ENCODE measurements at places on chromosomes 12 and 14.
A peak's percentile ranks its signal among the peaks of the same experiment; 100 is the strongest.

GRCh38 chr14:94689218-94689984 is 77.2 kb downstream of the SERPINA3 start:
- DNase-seq = peak; percentile 57

- no peak for DNase-seq
Observed at GRCh38 chr12:130556486-130557055, 159.5 kb downstream of the RIMBP2 start.

GRCh38 chr14:97276573-97276972 is 479.4 kb downstream of the VRK1 start:
- DNase-seq = no peak

DNA sequence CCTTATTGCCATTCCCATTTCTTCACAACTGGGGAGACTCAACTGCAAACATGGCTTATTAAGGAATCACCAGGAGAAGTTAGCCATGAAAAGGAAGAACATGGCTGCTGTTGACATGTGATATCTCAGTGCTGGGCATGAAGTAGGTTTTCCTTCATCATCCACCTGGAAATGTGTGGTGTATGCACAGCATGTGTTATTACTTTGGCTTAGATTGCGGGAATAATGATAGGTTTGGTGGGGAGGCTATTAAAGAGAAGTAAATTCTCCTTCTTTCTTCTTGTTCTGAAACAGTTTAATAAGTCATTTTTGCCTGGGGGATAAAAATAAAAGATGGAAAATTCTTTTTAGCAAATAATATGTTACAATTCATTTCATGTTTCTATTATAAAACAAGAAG is 23.7 kb upstream of the CLEC14A start:
- DNase-seq = no peak

- DNase-seq = no peak
Observed at GRCh38 chr14:99330316-99331240, 58.6 kb upstream of the BCL11B start.

DNA sequence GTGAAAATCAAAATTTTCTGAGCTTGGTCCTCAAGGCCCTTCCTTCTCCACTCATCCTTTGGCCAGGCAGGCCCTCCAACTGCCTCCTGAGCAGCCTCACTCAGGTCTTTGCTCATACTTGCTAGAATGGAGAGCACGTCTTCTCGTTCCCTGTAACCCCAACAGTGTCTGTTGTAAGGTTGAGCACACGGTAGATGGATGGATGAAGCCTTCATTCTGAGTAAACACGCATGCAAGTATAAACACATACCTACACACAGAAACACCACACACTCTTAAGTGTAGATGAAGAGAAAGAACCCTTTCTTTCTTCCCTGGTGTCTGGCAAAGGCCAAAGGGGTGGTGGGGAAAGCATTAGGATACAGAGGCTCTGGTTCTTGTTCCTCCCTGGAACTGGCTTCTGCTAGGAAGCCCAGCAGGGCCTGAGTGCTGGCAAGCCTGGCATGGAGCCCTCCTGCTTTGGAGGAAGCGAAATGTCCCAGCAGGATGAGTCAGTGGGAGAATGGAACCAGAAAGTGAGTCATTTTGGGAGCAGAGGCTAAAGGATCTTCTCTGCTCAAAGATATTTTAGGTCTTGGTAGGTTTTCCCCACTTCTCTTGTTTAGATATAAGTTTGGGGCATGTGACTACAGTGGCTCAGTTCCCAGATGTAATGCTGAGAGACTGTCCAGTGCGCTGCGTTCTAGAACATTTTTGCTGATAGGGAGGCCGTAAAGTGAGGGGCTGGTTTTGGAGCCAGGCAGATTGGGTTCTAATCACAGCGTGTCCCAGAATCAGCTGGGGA is 127.4 kb downstream of the CACNA1C start:
- DNase-seq = no peak

GRCh38 chr14:102219316-102219715 is 79.6 kb downstream of the WDR20 start:
- no peak for DNase-seq

DNA sequence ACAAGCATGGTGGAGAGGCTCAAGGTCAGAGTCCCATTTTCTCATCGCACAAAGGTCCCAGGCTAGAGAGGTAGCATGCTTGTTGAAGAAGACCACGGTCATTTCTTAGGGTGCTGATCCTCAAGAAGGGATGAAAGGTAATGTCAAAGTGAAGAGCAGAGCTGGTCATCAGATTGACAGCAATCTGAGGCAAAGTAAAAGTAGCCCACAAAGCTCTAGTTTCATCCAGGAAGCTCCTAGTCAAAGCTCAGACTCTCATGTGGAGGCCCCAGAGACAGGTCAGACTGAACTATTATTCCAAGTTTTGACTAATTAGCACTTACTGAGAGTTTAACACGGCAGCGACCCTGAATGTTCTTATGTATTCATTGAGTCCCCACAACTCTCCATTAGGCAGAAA is 270.6 kb downstream of the RPS29 start:
- DNase-seq = no peak

GRCh38 chr14:85576218-85576617 is 46.3 kb downstream of the FLRT2 start:
- DNase-seq = no peak

GRCh38 chr14:90828642-90829487 is 12.6 kb upstream of the TTC7B start:
- no peak for DNase-seq

DNA sequence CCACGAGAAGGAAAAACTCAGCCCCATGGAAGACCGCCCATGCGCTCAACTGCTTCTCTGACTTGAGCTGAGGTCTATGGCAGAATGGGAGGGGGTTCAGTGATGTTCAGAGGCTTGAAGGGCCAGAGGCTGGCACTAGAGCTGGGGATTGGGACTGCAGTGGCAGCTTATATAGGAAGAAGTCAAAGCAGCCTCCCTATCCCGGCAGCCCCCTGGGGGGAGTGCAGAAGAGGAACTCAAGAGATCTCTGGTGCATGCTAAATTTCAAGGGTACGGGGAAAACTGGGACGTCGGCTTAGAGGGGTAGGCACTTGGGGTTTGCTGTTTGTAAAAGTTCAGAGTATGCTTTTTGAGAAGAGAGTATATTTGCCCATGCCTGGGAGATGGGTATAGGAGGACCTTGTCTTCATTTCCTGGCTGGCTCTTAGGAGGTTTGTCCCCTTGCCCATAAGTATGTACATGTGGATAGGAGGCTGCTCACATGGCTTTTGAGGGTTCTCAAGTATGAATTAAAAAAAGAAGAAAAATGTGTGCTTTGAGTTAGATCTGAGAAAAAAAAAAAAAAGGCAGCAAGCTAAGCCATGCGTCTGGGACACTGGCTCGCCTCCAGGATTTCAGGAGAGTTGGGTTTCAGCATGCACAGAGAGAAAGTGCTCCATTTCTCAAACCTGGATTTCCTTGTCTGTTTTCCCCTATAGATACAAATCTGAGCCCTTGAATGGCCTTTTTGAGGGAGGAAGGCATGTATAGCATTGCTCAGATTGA is 3.2 kb upstream of the MEG3 start:
- no peak for DNase-seq

- no peak for DNase-seq
Observed at GRCh38 chr14:95535226-95536021, 574 bp downstream of the GLRX5 start.

DNA sequence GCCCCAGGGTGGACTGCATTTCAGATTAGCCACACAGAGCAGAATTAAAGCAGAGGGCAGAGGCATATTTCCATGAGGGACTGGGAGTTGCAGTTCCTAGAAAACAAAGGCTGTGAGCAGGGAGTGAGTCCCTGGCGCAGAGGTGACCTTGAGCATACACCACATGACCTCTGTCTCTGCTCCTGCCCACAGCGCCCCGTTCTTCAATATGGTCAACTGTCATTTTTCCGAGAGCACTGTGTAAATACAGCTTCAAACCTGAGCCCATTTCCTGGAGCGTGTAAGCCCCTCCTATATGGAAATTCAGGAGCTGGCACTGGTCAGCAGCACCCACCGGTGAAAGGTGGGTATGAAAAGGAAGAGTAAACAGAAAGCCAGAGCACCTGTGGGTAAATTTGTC is 192.2 kb upstream of the PELI2 start:
- no peak for DNase-seq

DNA sequence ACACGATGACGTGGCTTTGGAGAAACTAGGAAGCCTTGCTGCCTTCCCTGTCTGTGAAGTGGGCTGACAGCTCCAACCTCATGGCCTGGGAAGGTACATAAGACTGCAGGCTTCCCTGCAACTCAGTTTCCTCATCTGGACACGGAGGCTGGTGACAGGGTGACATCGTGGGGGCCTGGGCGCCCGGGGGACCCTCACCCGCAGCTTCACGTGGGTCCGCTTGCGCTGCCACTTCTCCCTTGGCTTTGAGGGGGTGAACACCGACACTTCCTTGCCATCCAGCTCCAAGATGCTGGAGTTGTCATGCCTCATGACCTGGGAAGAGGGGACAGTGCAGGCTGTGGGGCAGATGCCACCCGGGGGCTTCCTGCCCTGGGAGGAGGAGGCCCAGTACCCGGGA is 7.6 kb downstream of the ARL6IP4 start:
- DNase-seq = no peak

GRCh38 chr12:51217133-51217967 is 512 bp downstream of the POU6F1 start:
- DNase-seq = no peak

GRCh38 chr12:127516467-127516866 is 750.5 kb upstream of the TMEM132C start:
- no peak for DNase-seq

DNA sequence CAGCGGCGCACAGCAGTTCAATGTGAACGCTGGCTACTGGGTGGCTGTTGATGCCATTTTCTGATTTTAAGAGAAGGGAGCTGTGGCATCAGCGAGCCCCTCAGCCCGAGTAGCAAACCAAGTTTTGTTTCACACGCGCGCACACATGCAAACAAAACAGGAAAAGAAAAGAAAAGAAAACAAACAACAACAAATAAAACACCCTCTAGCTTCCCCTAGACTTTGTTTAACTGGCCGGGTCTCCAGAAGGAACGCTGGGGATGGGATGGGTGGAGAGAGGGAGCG is 540 bp downstream of the PAX9 start:
- no peak for DNase-seq

- no peak for DNase-seq
Observed at GRCh38 chr14:90721619-90722305, 94.5 kb downstream of the TTC7B start.

DNA sequence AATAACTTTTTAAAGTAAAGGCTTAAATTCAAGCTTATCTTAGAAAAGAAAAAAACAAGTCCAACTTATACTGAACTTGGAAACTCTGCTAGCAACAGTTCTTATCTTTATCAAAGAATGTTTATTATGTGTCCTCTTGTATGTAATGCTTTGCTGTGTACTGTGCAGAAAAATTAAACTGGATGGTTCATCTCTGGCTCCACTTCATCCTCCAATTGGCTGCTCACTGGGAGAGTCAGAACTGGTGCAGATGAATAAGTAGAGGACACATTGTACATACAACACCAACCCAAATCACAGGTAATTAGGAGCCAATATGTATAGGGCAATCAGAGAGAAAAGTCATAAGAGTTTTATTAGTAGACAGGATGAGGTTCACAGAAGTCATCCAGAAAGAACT is 123.6 kb upstream of the NAP1L1 start:
- no peak for DNase-seq

DNA sequence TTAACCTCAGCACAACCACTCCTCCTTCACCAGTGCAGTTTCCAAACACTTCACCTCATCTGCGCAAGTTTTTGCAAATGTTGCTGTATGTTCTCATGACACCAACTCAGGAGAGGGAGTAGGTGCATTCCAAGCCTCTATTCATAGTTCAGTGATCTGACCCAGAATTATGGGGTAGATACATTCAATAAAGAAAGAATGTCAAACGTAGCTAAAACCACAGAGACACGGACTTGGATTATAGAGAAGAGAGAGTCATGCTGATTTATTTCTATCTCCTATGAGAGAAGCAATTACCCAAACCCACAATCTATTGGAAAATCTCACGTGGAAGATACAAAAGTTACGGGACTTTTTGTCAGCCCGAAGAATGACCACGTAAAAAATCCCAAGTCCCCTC is 1006.0 kb upstream of the TMEM132C start:
- no peak for DNase-seq

DNA sequence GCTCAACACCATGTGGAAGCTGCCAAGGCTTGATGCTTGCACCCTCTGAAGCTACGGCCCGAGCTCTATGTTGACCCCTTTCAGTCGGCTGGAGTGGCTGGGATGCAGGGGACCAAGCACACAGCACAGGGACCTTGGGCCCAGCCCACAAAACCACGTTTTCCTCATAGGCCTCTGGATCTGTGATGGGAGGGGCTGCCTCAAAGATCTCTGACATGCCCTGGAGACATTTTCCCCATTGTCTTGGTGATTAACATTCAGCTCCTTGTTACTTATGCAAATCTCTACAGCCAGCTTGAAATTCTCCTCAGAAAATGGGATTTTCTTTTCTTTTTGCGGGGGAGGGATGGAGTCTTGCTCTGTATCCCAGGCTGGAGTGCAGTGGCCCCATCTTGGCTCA is 46.3 kb downstream of the MON2 start:
- no peak for DNase-seq

DNA sequence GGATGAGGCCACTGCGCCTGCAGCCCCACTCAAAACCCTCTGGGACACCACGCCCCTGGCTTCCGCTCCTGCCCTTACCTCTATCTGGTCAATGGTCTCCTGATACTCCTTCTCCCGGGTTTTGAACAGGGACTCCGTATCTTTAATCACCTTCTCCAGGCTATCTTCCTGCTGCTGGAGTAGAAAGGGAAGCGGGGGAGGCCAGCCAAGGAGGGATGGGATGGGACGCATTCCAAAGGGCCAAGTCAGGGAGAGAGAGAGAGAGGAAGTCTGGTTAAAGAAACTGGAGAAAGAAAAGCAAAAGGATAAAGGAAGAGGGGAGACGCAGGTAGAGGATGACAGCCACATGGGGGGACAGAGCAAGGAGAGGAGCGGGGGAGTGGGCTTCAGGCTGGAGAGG is 7.9 kb downstream of the IFFO1 start:
- DNase-seq = no peak

GRCh38 chr12:93106910-93107309 is 177.8 kb upstream of the EEA1 start:
- DNase-seq = no peak

GRCh38 chr14:35051796-35052195 is 5.7 kb downstream of the FAM177A1 start:
- DNase-seq = no peak

GRCh38 chr12:14938301-14938700 is at the start of gene ERP27:
Gene ERP27, minus strand, starts transcription at chr12:14938537. Its CDS starts 29 bp downstream, at chr12:14938508.
- DNase-seq = no peak

GRCh38 chr12:49535921-49536525 is 2.8 kb upstream of the KCNH3 start:
- no peak for DNase-seq

DNA sequence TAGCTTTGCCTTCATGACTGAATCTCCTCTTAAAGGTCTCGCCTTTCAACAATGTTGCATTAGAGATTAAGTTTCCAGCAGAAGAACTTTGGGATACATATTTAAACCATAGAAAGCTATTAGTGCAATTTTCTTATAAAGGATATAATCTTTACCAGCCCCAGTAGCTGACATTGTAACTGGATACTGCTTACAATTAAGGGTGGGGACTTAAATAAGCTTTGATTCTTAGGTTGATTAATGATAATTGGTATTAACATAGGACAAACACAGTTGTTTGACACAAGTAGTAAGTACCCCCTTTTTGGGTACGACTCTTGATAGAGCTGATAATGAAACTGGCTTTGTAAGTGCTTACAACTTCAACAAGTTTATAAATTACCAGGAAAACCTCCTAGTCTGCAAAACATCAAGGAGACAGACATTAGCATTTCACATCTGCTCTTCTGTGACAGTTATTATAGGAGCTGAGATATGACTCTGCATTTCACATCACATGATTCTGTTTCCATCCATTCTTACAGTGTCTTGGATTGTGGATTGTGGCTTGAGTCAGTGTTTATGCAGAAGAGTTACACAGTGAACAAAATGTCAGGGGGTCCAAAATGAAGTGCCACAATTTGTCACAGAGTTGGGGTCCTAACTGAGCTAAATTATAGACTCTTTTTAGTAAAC is 249.1 kb upstream of the E2F7 start:
- DNase-seq = no peak

Measured in stimulated activated CD8-positive, alpha-beta memory T cell treated with anti-CD3 and anti-CD28 coated beads, Interleukin-15, amount 100 ng/mL, for 24 hours (primary cell).